ENCODE measurements at places on chromosomes 7 and 10.

DNA sequence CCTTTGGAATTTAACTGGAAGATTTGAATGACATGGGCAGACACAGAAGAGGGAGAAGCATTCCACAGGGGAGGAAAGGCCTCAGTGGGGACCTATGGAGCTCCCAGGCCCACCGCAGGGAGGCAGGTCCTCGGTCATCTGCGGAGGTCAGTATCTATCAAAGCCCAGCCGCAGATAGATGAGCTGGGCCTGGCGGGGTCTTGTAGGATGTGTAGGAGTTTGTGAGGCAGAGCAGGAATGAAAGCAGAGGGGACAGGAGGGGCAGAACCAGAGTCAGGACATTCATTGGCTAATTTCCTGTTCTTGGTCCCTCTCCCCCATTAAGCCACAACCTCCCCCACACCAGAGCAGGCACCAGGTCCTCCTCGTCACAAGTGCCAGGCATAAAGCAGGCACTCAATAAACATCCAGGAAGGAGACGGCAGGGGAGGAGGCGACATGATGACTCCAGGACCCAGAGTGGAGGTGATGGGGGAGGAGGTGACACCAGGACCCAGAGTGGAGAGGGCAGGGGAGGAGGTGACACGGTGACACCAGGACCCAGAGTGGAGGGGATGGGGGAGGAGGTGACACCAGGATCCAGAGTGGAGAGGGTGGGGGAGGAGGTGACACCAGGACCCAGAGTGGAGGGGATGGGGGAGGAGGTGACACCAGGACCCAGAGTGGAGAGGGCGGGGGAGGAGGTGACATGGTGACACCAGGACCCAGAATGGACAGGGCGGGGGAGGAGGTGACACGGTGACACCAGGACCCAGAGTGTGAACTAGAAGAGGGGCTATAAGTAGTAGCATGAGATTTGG, 83.7 kb upstream of the PDGFA start:
- DNase-seq: no peak

- no peak for DNase-seq
Observed at GRCh38 chr7:133999178-133999577, 128.0 kb upstream of the LRGUK start.

DNA sequence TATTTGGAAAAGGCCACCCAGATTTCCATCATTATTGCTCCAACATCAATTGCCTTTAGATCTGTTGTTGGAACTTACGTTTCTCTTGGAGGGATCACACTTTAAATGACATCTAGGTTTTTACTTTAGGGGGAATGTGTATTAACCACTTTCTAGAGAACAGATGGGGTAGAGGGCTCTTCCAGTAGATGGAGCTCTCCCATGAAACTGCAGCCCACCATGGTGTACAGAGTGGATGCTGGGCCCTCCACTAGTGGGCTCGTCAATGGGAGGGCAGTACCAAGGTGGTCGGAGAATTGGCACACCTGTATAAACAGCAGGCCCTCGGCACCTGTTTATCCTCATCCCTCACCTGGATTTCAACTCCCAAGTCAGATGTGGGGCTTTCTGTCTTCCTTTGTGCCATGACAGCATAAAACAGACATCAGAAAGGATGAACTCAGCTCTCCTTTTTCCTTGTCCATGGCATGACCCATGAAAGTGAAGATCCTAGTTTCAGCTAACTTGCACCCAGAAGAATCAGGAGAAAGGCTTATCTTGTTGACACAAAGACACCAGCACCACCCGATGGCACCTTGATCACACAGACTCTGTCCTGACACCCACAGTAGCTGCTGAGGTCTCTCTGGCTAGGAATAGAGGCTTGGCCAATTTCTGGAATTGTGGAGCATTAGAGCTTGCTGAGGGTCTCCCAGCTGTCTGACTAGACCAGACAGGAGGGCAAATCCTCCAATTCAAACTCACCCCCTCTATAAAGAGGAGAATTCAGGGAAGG, 150.5 kb downstream of the CYP26A1 start:
- DNase-seq: no peak

DNA sequence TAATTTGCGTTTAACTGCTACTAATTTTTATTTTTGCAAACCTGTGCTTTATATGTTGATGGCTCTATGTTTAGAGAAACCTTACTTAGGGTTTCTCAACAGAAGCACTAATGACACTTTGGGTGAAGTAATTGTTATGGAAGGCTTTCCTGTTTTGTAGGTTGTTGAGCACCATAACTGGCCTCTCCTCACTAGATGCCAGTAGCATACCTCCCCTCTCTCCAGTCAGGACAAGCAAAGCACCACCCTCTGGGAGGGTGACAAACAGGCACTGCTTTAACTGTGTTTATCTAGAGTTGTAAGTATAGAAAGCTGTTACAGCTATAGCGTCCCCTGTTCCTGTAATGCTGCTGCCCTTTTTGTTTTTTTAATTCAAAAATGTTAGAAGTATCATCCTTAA, 60.9 kb downstream of the WAC start:
- no peak for DNase-seq

GRCh38 chr7:132108563-132108962, 467.7 kb downstream of the PLXNA4 start:
- DNase-seq: no peak

GRCh38 chr10:21049482-21049881, 152.4 kb upstream of the NEBL start:
- no peak for DNase-seq

DNA sequence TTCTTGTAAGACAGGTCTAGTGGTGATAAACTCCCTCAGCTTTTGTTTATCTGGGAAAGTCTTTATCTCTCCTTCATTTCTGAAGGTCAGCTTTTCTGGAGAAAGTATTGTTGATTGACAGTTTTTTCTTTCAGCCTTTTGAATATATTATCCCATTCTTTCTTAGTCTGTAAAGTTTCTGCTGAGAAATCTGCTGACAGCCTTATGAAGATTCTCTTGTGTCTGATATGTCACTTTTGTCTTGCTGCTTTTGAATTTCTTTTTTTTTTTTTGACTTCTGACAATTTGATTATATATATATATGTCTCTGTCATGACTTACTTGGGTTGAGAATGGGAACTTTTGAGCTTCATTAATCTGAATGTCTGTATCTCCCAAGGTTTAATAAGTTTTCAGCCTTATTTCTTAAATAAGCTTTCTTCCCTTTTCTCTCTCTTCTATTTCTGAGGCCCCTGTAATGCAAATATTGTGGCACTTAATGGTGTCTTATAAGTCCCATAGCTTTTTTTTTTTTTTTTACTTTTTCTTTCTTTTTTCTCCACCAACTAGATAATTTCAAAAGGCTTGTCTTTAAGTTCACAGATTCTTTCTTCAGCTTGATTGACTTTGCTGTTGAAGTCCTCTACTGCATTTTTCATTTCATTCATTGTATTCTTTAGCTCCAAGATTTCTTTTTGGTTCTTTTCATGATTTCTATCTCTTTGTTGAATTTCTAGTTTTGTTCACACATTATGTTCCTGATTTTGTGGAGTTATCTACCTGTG, 81.4 kb upstream of the IL6 start:
- no peak for DNase-seq

DNA sequence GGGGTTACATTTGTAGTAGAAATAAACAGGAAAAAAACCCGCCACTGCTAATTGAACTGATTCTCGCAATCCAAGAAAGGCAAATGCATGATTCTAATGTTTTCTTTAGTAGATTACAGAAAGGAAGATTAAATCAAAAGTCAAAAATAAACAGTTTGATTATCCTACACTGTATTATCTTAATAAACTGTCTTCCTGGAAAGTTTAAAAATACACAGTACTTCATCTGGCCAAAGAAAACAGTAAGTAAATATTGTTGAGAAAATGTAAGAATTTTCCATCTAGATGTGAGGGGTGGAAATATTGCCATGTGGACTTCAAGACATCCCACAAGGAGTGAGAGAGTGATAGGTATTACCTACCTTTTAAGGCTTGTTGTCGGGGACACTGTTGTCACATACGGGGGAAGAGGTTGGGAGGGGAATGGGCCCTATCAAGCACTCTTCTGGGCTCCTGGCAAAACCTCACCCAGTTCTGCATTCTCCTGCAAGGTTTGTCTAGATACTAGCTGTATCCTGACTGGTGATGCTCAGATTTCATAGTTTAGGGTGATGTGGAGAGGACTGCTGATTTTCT, 17.8 kb downstream of the GRK5 start:
- no peak for DNase-seq

DNA sequence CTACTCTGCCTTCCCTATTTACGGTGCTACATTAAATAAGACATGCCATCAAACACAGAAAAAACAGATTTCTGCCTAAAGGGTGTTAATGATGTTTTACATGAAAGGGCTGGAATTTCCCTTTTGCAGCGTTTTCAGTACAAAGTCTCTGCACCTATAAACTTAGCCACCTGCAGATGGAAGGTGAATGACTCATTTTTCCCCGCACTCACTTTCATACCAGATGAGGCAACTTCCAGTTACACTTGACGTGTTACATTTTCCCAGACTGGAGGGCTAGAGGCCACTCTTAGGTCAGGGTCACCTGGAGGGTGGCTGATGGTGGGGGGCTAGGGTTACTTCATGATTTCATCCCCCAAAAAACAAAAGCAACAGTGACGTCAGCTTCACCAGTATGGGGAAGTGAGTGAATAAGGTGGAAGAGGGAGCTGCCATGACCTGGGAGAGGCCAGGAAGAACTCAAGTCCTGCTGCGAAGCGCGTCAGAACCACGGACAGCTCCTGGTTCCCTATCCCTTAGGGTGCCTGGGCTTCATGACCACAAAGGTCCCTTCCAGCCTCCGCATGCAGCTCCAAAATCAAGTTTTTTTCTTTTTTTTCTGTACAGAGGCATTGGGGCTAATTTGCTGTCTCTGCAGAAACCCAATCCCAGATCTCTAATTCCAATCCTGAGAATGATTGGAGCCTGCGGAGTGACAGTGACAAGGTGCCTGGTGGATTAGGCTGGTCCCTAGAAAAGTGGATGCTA, 94.0 kb downstream of the ADARB2 start:
- no peak for DNase-seq

DNA sequence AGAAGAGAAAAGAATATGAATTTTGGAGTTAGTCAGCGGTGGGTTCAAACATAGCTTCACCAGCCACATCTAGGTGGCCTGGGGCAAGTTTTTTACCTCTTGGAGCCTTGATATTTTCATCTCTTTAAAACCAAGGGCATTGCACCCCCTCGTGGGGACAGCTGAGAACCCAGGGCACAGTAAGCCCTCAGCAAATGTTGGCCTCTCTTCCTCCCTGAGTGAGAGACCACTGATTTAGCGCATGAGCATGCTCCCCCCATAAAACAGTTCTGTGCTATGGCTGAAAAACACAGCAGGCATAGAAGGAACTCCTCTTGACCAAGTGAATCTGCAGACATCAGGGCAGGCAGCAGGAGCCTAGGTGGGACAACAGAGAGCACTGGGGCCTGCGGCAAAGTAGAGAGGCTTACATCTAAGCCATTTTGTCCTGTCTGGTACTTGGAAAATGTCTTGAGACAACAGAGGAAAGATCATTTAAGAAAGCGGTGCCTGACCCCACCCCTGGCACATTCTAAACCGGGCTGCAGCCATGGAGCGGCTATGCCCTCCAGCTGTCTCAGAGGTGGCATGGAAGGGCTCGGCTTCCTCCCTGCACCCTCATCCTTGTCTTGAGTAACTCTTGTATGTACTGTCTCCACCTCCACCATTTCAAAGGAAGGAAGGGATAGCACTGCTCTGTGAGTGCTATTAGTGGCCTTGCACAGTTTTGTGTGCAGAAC, 94.7 kb downstream of the ARHGAP22 start:
- DNase-seq: no peak
